ENCODE measurements at places on chromosomes 12 and 14.
A peak's percentile ranks its signal among the peaks of the same experiment; 100 is the strongest.

- DNase-seq: no peak
These were observed 62.5 kb downstream of the ITPR2 start for GRCh38 chr12:26770239-26771070.

DNA sequence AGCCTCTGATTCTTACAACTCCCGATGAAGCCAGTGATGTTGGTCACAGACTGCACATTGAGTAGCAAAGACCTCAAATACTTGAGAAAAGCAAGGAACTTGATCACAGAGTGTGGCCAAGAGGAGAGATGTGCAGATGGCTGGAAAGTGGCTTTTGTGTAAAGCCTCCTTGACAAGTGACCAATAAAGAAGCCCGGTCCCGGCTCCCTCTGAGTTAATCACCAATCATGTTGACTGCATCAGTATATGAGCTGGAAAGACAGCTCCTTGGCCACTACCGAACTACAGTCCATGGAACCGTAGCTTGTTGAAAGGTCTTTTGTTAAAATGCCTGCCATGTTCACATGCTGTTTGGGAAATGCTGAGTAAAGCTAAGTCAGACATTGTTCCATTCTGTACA, 23.7 kb upstream of the SERPINA6 start:
- no peak for DNase-seq

GRCh38 chr14:65813760-65814384, 401.3 kb downstream of the FUT8 start:
- DNase-seq: no peak

DNA sequence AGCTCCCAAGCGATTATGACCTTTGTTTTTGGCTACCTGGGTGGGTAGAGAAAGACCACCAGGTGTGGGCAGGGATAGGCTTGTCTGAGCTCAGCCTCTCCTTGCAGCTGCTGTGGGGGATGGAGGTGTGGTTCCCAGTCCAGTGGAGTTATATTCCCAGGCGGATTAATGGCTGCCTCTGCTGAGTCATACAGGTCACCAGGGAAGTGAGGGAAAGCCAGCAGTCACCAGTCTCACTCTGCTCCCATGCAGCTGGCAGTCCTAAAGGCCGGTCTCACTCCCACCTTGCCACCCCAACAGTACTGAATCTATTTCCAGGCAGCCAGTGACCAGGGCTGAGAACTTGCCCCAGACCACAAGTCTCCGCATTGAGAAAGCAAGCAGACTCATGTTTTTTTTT, 399.2 kb downstream of the VRK1 start:
- DNase-seq: no peak

DNA sequence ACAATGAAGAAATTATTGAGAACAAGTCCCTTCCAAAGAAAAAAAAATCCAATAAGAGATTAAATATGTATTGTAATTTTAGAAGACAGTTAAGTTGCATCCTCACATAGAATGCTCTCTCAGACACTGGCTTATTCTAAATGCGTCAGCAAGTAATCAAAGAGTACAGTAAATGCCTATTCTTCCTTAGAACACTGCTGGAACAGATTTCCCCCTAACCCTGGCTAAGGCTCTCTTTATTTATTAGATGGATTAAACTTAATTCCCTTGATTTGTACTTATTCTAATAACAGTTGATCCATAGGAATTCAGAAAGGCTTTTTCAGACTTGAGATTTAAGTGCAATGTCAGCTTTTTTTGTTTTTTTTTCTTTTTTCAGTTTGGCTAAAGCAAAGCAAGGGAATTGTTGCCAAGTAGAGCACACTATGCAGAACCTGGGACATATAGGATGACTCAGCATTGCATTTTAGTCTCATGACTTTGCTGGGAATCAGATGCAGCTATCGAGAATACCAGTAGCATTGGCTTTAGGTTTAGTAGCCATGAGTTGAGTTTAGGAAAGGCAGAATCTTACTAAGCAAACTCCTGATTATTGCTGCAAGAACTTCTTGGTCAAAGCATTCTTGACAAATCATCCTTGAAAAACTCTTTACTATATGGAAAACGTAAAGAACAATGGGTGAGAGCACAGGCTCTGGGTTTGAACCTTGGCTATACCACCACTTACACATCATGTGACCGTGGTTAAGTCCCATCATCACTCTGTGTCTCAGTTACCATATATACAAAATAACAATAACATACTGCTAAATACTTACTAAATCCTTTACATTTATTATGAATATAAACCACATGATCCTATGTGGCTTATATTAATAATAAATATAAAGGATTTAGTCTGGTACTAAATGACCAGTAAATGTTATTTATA, 26.7 kb downstream of the MED21 start:
- DNase-seq: no peak

DNA sequence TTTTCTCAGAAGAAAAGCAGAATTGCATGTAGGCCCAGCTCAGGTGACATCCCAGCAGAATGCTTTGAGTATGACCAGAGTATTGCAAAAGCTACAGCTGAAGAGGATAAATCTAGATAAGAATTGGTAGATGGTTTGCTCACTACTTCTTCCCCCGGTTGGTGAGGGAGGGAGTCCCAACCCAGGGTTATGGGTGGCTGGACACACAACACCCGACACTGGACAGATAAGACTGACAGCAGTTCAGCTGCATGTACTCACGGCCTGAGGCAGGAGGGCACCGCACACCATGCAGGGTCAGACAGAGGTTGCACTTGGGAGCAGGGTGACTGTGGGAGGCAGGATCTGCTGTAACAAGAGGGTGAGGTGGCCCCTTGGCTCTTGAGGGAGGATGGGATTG, 1.7 kb upstream of the CLEC4C start:
- DNase-seq: no peak

DNA sequence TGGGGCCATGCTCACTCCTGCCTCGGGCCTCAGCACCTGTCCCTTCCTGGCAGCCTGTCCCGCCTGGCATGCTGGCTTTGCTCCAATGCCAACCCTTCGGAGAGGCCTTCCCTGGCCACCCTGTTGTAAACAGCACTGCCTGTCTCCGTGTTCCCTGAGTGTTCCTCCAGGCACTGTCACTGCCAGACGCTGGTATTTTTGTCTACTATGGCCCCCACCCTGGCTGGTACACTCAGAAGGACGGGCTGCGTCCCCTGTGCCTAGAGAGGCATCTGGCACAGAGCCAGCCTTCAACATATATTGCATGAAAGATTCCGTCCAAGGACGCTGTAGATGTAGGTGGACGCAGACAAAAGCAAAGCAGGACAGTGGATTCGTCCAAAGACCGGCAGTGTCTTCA, 2.7 kb upstream of the ASPG start:
- DNase-seq: no peak

GRCh38 chr14:81348061-81348460, 52.1 kb downstream of the STON2 start:
- DNase-seq: no peak

- DNase-seq: no peak
These were observed 19.7 kb downstream of the BTBD6 start for GRCh38 chr14:105267820-105268548.

DNA sequence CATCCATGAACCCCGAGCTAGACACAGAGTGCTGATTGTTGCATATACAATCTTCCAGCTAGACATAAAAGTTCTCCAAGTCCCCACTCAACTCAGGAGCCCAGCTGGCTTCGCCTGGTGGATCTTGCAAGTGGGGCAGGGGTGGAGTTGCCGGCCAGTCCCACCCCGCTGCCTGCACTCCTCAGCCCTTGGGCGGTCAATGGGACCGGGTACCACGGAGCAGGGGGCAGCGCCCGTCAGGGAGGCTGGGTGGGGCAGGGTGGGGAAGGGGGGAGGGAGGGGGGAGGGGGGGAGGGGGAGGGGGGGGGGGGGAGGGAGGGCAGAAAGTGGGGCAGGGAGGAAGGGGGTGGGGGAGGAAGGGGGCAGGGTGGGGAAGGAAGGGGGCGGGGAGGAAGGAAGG, 63.0 kb downstream of the CCDC60 start:
- no peak for DNase-seq

DNA sequence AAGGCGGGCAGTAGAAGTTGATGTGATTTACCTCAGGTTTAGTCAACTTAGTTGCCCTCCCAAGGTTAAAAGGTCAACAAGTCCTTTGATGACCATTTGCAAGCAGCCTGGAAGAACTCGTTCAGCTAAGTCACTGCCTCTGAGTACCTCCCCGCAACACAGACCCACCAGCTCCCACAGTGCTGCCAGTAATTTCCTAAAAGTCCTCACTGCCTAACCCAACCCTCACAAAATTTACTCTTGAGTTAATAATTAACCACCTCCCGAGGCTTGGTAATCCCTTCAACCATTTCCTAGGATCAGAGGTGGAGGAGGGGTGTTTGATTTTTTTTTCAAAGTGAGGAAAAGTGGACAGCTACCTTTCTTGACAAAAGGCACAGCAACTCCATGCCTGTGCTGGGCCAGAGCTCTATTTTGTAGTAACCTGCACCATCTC, 55.8 kb downstream of the MAP3K9 start:
- DNase-seq: no peak

GRCh38 chr12:5945071-5946008, at the start of gene ANO2:
Gene ANO2 (minus strand): TSS chr12:5945259. CDS start chr12:5945217, 42 bp downstream.
- DNase-seq: no peak

DNA sequence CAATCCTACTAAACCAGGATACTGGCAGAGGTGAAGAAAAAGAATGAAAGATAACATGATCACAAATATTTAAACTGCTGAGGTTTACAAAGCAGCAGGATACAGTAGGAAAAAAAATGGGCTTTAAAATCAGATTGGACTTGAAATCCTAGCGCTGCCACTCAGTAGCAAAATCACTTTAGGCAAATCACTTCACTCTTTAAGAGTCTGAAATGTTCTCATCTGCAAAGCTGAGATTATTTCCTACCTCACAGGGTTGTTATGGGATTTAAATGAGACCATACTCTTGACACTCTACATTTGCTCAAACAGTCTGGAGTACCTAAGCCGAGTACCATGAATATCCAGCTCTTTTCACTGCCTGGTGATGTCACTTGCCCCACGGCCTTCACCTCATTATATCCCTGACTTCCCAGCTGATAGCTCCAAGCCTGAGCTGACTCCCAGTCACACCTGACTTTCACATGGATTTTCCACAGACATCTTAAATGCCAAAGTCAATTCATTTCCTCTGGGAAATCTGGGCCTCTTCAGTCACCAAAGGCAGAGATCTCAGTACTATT, 60.2 kb downstream of the UBR7 start:
- no peak for DNase-seq

DNA sequence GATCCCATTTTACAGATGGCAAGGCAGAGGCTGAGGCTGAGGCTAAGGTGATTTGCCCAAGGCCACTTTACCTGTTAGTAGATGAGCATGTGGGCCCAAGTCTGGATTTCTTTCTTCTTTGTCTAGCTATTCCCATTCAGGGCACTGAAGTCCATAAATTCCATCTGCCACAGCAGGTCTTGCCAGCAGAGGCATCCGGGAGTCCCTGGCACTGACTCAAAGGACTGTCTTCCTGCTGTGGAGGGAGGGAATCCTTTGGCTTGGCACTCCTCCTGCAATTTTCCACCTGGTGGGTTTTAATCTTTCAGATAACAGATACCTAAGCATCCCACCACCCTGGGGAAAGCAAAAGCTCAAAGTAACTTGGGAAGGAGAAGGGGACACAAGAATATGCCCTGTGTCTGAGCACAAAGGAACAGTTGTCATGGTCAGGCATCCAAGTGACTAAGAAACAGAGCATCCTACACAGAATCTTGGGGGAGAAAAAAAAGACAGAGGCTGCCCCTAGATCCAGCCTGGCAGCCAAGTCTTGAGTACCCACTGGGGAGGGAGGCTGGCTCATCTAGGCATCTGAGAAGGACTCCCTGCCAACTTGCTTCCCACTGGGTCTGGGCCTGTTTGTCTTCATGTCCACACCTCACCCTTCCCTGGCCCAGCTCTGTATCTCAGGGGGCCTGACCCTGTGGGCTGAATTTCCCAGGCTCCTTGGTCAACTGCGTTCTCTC, 35.6 kb upstream of the CMKLR1 start:
- DNase-seq: no peak

- DNase-seq: no peak
These were observed 1766.9 kb upstream of the SEL1L start for GRCh38 chr14:83300476-83301064.

- DNase-seq: no peak
These were observed 338.8 kb upstream of the DDHD1 start for GRCh38 chr14:53491884-53492277.

DNA sequence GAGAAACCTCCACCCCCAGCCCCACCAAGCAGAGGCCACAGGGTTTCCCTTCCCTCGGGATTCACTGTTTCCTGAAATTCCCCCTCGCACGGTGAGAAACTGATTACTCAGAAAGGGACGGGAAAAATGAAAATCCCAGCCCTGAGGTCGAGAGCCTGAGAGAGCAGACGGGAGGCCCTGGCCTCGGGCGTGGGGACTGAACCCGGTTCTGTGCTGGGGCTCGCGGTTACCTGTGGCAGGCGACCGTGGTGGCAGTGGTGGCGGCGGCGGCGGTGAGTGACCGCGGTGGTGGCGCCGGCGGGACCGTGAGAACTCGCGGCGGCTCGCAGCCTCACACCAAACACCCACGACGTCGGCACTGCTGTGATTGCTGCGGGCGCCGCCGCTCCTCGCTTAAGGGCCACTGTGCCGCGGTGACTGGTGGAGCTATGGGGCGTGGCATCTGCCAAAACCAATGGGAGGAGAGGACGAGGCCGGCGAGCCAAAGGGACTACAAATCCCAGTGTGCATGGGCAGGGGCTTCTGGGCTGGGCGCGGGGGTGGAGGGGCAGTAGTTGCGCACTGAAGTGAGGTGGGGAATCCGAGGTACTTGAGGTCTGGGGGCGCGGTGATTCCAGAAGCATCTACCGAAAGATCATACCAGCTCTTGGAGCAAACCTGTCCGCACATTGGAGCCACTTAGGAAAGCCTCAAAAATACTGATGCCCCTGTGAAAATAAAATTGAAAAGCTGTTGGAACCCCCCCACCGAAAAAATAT, at the start of gene LGMN:
Gene LGMN, minus strand, starts transcription at position 369 of the 758 bp plus-strand sequence. CDS start 15,841 bp downstream, outside the sequence.
- DNase-seq: peak; percentile 95

DNA sequence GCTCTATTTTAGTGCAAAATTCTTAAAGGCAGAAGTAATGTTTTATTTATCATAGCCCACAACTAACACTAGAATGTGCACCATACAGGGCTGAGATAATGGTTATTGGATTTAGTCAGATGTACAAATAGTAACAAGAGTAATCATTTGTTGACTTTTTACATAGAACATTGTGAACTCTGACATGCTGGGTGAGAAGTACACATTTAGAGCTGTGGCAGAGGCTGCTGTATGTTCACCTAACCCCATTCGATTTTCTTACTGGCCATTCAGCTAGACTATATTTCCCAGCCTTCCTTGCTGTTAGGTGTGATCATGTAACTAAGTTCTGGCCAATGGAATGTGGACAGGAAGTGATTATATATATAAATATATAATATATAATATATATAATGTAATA, 89.1 kb downstream of the DRAM1 start:
- no peak for DNase-seq

DNA sequence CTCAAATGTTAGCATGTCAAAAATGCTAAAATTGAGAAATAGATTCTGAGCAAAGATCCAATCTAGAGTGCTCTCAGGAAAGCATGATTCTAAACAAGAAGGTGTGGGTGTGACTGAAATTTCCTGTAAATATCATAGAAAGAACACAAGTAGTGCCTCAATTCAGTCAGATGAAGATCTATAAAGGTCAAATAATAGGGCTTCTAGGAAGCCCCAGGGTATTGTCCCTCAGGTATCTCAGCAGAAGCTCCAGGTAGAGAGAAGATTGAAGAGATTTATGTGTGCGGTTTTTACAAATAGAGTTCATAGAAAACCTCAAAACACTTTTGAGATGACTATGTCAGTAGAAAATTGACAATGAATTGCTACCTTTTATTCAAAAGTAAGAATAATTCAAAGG, 13.0 kb downstream of the KLRD1 start:
- no peak for DNase-seq

GRCh38 chr14:39102265-39102968, 618 bp downstream of the SEC23A start:
- peak; percentile 49 for DNase-seq

GRCh38 chr12:4044736-4045730, 171.8 kb upstream of the PARP11 start:
- DNase-seq: no peak
